ENCODE measurements at places on chromosomes 6 and 20.
A peak's percentile ranks its signal among the peaks of the same experiment; 100 is the strongest.

- DNase-seq: no peak
These were observed 17.5 kb downstream of the DNMT3B start for GRCh38 chr20:32779500-32780211.

DNA sequence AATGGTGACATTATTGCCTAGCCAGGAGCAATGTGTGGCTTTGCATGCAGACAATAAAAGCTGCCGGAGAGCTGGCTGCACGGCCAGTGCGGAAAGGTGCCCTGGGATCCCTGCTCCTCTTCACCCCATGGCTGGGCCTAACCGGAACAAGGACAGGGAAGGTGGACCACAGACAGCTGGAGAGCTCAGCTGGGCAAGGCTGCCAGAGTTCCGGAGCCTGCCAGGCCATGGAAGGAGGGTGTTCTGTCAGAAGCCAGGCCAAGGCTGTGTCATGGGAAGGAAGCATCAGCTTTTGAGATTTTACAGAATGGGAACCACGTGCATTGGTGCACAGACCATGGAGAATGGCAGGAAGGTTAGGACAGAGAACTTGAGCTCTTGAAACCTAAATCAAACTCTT lies 25.0 kb downstream of the MAP1LC3A start:
- DNase-seq: no peak

GRCh38 chr6:43255408-43256054 lies 12.2 kb downstream of the TTBK1 start:
- no peak for DNase-seq

GRCh38 chr6:7201732-7202541 lies 94.2 kb downstream of the RREB1 start:
- DNase-seq: no peak

DNA sequence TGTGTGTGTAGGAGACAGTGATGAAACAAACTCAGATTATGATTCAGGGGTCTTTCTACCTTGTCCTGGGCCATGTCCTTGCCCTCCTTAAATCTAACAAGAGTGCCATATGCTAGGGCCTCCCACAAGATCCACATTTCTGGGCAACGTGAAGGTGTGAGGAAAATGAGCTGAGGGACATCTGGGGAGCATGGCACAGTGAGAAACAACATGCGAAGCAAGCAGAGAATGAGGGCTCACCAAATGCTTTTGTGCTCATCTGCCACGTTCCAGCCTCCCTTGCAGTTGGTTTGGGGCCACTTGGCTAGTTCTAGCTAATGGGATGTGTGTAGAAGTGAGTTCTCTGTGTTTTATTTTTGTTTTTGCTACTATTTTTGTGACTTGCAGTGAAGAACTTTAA lies 21.4 kb upstream of the RNF182 start:
- no peak for DNase-seq

DNA sequence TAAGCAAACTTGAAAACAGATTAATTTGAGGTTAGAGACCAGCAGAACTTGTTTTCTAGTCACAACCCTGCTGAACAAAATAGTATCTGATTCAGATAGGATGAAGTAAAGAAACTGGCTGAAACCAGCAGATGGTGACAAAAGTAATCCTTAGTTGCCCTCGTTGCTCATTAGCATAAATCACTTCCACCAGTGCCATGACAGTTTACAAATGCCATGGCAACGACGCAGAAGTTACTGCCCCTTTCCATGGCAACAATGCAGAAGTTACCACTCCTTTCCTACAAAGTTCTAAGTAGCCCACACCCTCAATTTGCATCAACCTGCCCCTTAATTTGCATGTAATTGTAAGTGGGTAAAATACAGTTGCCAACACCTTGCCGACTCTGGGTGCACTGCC lies 23.7 kb downstream of the SNRPB start:
- no peak for DNase-seq

GRCh38 chr6:117573006-117573680 lies 29.2 kb downstream of the GOPC start:
- no peak for DNase-seq

GRCh38 chr6:41027799-41028560 lies 11.0 kb downstream of the UNC5CL start:
- peak; percentile 38 for DNase-seq

DNA sequence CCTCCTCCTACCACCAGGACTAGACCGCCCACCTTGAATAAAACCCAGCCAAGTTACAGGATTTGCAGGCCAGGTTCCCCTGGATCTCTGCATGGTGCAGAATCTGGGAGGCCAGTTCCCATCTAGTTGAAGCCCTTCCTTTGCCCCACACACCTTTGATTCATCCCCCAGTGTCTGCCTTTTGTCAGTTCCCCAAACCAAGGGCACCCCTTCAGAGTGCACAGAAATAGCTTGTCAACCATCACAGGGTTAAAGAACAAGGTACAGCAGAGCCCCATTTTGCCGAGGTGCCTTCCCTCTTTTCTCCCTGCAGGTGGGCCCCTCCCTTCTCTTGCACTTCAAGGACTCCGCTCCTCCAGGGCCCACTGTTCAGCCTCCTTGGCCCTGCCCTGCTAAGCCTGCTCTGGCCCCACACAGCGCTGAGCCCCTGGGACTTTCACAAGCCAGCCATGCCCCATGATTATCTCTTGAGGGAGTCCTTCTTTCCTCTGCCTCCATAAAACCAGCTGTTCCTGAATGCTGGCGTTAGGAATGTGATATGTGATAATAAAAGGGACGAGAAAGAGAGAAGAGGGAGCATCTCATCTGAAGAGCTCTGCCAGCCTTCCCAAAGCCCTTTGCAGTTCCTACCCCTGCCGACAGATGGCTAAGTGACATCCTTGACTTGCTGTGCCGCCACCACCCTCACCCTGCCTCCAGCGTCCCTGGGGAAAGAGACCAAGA lies 280.3 kb downstream of the CDC5L start:
- no peak for DNase-seq

DNA sequence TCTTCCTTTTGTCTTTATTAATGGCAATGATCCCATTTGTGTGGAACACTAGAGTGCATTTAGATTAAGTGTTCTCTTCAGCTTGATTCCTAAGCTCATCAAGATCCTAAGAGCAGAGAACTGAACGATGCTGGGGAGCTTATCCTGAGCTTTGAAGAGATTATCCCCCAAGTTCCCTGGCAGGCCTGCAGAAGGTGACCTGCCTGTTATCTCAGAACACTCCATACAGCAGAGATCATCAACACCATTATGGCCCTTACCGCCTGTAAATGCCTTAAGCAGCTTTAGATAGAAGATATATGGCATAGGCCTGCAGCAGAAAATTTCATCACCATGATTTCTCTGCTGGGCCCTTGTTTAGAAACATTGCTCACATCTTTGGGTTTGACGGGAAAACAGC lies 779.9 kb upstream of the MAP3K7 start:
- DNase-seq: no peak

GRCh38 chr6:154429711-154430110 lies 73.1 kb upstream of the IPCEF1 start:
- DNase-seq: no peak

DNA sequence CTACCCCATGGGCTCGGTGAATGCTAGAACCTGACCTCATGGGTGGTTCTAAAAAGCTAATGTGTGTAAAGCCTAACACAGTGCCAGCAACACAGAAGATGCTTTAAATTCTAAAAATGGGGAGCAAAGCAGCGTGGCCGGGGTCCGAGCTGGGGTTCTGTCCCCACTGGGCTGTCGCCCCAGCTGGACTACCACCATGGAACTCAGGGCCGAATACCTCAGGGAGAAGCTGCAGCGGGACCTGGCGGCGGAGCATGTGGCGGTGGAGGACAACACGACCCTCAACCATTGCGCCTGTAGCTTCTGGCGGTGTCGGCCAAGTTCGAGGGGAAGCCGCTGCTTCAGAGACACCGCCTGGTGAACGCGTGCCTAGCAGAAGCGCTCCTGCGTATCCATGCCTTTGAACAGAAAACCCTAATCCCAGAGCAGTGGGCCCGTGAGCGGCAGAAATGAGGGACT lies 8.4 kb downstream of the SOX4 start:
- DNase-seq: no peak

GRCh38 chr20:1656844-1657243 lies 735 bp downstream of the SIRPG start:
- DNase-seq: no peak

- no peak for DNase-seq
These were observed 6.1 kb downstream of the JAG1 start for GRCh38 chr20:10667560-10668167.

DNA sequence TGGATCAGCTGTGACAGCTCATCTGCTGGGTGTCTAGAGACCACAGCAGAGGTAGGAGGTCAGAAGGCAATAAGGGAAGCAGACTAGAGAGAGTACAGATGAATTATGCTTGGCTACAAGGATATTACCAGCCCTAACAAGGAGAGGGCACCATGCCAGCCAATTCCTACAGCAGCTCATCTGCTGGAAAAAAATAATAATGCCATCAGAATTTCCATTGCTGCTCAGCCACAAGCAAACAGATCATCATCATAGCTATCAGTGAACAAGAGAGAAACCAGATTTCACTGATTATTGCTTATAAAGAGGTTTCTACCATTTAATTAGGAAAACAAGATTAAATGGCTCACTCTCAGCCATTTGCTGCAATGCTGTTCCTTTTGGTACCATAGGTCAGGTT lies 66.5 kb downstream of the PSMG4 start:
- DNase-seq: peak; percentile 72

DNA sequence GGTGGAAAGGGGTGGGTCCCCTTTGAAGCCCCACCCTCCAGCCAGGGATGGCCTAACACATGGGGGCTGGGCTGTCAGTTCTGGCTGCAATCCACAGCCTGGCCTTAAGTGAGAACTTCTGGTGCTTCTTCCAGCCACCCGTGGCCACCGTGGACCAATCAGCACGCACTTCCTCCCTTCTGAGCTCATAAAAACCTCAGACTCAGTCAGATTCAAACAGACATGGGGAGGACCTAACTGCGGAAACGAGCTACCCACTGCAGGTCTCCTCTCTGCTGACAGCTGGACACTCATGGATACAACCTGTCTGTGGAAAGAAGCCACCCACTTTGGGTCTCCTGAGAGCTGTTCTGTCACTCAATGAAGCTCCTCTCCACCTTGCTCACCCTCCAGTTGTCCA lies 20.4 kb upstream of the ZNF391 start:
- DNase-seq: no peak

- DNase-seq: no peak
These were observed 55.5 kb downstream of the FOXC1 start for GRCh38 chr6:1665214-1665613.

DNA sequence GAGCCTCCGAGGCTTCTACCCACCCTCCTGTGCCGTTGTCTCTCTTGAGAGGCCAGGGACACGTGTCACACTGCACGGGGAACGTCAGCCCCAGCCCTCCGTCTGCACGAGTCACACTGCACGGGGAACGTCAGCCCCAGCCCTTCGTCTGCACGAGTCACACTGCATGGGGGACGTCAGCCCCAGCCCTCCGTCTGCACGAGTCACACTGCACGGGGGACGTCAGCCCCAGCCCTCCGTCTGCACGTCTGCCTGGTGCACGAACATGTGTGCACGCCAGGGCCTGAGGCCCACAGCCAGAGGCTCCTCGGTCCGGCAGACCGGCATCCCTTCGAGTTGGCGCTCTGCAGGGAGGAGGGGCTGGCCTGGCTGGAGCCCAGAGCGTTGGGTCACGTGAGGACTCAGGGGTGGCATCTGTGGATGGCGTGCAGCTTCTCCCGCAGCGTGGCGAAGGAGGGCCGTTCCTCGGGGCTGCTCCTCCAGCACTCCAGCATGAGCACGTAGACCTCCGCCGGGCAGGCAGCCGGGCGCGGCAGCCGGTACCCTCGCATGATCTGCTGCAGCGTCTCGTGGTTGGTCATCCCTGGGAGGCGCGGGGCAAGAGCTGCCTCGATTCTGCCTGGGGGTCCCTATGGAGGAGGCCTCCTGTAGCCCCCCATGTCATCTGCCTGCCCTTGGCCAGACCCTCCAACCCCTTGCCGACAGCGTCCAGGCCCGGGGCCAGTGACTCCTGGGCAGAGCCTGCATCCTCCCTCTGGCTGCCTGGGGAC lies 3.4 kb upstream of the PTK6 start:
- no peak for DNase-seq

- no peak for DNase-seq
These were observed 60.5 kb upstream of the BHLHE23 start for GRCh38 chr20:63067266-63067635.

DNA sequence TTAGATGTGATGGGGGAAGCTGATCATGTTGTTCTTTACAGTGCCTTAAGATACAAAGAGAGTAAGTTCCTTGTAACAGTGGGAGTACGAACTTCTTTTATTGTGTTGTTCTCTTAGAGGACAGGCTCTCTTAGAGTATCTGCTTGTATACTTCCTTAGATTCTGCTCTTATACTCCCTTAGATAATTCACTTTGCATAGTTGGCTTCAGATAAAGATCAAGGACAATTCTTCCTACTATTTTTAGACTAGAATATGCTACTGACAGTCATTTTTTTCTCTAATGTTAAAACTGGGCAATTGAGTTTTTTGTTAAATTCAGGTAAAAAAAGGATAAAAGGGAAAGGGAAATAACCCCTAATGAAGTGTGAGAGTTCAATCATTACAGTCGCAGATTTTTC lies 138.7 kb downstream of the MYB start:
- DNase-seq: no peak

GRCh38 chr20:61571916-61572711 lies 320.1 kb downstream of the CDH4 start:
- DNase-seq: no peak

GRCh38 chr6:118263921-118264486 lies 284.1 kb upstream of the PLN start:
- DNase-seq: no peak

DNA sequence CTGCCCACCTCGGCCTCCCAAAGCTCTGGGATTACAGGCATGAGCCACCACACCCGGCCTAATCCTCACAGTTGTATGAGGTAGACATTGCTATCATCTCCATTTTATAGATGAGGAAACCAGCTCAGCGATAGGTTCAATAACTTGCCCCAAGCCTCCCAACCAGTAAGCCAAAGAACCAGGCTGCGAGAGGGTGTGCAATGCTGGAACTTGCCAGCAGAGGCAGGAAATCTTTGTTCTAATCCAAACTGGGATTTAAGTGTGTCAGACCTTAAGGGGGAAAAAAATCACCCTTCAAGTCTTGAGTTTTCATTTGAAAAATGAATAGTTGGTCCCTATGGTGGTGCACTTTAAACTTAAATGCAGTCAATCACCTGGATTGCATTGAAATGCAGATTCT lies 20.1 kb upstream of the RNGTT start:
- DNase-seq: peak; percentile 16

- no peak for DNase-seq
These were observed 113.6 kb downstream of the PFDN4 start for GRCh38 chr20:54321352-54322087.

GRCh38 chr6:109296971-109297372 lies 85.3 kb downstream of the CD164 start:
- no peak for DNase-seq

GRCh38 chr6:107523794-107524193 lies 33.9 kb downstream of the SOBP start:
- DNase-seq: no peak
